8988T (cell line): ENCODE measurements at places on chromosomes 5 and 9.

DNA sequence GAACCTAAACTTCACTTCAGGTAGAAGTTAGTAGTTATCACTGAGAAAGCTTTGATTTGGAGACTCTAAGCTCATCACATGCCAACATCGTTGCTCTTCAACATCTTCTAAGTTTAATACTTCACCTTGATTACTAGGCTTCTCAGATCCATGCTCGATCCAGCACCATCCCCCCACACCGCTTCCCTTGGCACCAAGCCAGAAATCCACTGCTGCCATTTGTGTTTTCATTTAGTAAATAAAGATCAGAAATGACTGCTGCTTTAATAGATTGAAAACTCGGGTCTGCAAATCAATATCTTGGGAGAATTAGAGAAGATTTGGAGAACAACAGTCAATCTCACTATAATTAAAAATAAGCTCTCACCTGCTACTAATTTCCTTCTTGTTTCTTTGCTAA, 214.7 kb upstream of the NR4A3 start:
- DNase-seq = no peak

DNA sequence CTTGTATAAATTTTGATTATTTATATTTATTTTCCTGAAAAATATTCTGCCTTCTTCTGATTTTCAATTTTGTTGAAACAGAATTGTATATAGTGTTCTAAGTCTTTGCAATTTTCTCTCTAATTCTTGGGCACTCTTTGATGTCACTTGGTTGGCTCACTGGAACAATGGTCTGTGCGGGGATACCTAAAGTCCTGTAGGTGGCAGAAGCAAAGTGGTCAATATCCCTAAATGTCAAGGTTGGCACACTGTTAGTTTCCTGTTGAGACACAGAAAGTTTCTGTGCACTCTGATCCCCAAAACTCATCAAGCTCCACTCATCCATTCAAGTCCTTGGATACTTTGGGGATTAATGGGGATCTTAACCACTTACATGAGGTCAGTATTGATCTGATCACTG, 480.8 kb upstream of the CCNG1 start:
- DNase-seq = no peak

- DNase-seq = no peak
Observed at GRCh38 chr9:78047106-78047505, 15.5 kb upstream of the GNAQ start.

DNA sequence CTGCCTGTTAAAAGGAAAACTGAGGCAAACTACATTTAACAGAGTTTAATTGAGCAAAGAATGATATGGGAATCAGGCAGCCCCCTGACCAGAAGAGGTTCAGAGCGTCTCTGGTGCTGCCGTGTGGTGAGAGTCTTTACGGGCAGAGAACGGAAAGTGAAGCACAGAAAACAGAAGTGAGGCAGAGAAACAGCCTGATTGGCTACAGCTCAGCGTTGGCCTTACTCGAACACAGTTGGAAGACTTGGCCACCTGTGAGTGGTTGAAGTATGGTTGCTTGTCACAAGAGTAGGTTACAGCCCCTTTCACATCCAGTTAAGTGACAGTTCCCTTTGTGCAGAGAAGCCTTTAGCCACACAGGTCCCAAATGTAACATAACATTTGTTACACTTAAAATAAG, 16.9 kb upstream of the FBP1 start:
- DNase-seq = no peak

- no peak for DNase-seq
Observed at GRCh38 chr9:76415731-76416130, 21.5 kb upstream of the RFK start.

GRCh38 chr5:95924720-95925377, 36.8 kb downstream of the ELL2 start:
- no peak for DNase-seq

- no peak for DNase-seq
Observed at GRCh38 chr5:154779105-154779504, 23.9 kb downstream of the LARP1 start.

GRCh38 chr5:31049936-31050704, 143.4 kb upstream of the CDH6 start:
- DNase-seq = no peak

DNA sequence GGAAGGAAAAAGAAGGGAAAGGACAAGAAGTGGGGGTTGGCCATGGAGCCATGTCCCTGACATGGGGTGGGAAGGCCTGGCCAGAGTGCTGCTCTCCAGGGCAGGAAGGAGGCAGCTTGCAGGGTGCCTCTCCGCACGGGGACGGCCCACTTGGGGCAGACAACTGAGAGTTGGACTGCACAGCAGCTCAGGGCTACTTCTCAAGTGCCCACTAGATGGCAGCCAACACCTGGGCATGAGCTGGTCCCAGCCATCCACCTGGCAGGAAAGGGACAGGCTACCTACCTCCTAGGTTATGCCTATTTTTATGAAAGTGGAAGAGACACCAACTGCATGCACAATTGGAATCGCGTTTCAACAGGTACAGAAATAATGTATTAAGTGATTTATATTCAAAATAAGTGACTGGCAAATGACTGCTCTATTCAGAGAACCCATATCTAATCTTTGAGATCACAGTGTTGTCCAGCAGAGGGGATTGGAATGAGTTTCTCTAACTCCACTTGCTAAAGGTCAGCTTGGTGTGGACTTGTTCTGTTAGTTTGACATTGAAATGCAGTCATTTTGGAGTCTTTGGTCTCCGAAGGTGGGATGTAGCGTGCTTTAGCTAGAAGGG, 113.4 kb downstream of the SYK start:
- DNase-seq = peak; percentile 83

- DNase-seq = no peak
Observed at GRCh38 chr9:82987370-82988189, 75.4 kb downstream of the RASEF start.

DNA sequence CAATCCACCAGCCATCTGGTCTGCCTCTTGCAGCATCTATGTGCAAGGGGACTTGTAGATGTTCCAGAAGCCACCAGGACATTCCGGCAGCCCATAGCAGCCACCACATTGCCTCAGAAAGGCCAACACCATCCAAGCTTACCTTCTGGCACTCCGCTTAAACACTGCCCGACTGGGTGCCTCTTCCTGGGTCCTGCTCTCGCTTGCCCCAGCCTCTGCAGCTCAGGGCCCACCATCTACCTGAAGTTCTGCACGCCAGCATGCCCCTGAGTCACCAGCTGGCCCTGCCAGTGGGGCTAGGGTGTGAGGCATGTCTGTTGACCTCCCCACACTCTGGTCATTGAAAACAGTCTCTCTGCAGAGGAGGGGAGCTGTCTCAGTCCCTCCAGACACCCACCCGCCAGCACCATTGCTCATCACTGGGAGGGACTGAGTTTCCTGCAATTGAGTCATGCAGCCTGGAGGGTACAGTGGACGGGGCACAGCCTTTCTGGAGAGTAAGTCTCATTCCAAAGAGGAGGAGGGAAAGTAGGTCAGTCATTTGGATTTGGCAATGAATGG, 16.9 kb upstream of the COL5A1 start:
- peak; percentile 90 for DNase-seq

DNA sequence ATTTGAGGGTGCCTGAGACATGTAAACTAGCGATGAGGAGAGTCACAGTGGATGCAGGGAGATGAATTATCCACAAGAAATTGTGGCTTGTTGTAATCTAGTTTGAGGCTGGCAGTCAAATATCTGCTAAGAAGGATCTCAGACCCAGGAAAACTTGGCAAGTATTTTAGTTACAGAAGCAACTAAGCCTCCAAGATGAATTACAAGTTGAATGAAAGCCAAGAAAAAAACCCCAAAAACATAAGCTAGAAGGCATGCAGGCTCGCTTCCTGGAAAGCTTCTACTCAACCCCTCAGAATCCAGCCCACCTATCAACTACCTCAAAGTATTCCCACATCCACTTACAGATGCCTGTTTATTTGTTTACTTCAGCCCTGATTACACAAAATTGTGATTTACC, 696.9 kb downstream of the MAT2B start:
- DNase-seq = no peak

DNA sequence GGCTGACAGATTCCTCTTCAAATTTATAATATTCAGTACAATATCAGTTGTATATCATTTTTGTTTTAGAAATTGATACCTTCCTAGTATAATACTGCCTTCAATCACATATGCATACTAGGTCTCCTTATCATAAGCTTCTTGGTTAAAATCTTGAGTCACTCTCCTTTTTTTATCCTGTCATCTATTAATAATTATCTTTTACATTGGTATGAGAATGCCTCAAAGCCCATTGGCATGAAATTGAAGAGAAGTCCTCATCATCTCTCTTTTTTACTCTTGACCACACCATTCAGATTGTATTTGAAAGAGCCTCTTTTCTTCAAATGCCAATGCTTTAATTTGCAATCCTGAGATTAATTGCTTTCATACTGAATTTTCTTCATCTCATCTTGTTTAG, 810.3 kb downstream of the BRINP1 start:
- no peak for DNase-seq

- no peak for DNase-seq
Observed at GRCh38 chr5:76663573-76663972, 40.4 kb upstream of the F2RL2 start.

DNA sequence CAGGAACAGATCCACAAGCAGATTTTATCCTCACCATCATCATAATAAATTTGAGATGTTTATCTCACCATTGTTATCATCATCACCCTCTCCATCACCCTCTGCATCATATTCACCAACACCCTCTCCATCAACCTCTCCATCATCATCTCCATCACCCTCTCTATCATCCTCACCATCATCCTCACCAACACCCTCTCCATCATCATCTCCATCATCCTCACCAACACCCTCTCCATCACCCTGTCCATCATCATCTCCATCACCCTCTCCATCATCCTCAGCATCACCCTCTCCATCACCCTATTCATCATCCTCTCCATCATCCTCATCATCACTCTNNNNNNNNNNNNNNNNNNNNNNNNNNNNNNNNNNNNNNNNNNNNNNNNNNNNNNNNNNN, 567.0 kb upstream of the SGCD start:
- DNase-seq = no peak

DNA sequence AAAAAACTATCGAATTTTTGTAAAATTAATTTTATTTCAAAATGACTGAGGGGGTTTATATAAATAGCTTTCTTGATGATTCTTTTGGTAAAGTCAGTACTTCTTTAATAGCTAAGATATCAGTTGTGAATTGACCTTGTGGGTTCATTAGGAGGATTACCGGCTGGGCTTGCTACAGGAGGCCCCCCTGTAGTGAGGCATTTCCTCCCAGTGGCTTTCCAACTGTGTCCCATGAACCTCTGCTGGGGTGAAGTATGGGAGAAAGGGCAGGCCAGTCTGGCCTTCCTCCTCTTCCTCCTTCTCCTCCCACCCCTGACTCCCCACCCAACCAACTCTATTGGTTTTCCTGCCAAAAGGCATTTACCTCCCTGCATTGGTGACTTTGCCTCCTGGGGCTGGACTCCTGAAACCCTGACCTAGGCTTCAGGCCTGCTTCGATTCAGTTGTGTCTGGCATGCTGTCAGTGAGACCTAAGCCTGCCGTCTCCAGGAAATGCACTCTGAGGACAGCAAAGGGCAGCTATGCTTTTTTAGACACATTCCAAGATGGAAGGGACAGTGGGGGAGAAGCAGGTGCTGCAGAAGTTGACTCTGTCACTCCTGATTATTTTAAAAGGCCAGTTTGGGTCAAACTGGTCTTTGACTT, 144.8 kb downstream of the HSPA4 start:
- DNase-seq = no peak

DNA sequence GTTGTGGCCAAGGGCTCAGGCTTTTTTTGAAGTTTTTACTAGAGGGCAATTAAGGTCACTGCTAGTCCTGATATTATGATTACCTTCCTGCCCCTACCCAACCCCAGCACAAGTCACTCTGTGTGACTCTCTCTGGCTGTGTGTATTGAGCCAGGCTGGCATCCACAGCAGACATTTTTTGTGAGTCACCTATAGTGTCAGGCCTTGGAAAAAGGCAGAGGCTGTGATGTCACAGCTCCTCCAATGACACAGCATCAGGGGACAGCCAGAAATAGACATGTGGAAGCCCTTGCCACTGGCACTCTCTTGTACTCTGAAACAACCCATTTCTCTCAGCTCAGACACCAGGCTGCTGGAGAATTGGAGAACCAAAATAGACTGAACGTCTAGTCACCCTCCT, 145.4 kb downstream of the NMUR2 start:
- DNase-seq = no peak

DNA sequence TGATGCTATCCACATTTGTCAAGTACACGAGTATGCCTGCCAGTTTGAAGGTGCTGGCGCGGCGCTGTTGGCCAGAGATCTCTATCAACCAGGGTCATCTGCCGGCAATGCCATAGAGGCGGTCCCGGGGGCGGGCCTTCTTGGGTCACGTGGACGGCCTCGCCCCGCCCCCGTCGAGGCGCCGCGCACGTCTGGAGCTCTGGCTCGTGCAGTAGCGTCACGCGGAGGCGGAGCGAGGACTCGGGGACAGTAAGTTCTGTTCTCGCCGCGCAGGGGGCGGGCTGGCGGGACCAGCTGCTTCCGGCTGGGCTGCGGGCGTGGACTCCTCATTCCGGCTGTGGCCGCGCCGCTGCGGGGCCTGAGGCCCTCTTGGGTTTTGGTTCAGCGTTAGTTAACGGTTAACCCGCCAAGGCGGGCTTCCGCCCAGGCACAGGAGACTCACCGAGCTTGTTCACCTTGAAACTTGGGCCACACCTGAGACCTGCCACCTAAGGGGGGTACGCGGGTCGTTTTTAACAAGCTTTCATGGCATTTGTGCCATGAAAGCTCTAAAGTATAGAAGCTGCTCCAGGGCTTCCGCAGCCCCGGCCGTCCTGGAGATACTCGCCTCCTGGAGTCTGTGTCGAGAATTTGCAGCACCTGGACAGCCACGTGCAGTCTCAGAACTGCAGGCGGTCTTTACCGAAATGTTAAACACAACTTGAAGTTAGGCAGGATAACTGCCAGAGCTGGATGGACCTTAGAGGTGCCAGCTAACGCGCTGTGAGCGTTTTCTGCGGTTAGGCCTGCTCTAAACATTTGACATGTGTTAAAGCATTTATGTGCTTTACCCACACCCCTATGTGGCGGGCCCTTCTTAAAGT, at the start of gene RFESD:
Gene RFESD (plus strand): TSS at position 209 of the 863 bp plus-strand sequence. CDS start 5,495 bp downstream, outside the sequence.
- DNase-seq = peak; percentile 51

DNA sequence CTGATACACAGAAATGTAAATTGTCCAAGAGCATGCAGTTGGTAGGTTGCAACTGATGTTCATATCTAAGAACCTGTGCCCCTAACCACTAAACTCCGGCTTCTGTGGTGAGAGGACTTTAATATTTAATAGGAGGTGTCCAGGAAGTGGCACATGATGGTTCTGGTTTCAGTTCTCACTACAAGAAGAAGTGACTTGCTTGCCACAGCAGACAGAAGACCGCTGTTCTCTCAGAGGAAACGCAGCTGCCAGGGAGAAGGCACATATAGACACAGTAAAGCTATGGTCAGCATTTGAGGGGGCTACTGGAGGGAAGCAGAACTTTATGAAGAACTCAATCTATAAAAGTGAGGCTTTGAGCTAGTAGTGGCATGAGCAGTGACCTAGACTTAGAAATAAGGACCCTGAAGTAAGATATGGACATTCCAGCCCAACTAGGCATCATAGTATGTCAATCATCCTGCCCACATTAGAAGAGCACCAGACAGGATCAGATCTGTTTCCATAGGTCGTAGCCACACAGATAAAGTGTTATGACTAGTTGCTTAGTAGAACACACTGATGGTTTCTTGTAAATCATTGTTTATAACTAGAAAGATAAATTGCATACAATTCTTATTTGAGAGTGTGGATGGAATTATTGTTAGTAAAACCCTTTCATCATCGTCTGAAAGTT, 36.4 kb upstream of the DAB2 start:
- DNase-seq = no peak
